ENCODE measurements at places on chromosomes 7 and 10. TPM values are rescaled to one million over a fixed set of nuclear protein-coding genes. Genes with fewer than 3 reads are reported as not detected.

DNA sequence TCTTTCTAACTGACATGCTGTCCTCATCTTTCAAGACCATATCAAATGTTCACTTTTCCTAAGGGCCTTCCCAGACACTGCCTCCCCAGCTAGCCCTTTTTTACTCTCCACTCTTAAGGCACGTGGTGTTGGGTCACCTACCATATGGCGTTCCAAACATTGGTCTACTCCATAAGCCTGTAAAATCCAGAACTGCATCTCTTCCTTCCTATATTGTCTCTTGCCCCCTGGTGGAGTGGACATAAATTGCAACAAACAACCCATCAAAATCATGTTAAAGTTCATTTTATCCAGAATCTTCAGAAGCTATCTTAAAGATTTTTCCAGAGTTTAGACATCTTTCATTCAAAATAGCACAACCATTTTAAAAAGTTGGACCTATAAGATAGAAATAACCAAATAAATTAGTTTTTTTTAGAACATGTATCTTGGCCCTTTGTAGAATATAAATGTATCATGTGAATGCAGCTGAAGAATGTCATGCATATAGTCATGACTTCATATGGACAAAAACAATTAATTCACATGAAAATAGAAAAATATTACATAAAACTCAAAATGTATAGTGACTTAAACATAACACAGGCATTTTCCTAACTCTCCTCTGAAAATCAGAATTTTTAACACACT lies 180.6 kb upstream of the CHRM2 start:
- no peak for DNase-seq
- no peak overlapping the region for H3K4me3 ChIP-seq
- H3K27me3 ChIP-seq: no peaks in the 10 kb centered on the region
- H3K27ac ChIP-seq: no peak overlapping the region
- no peaks in the 10 kb centered on the region for H3K4me1 ChIP-seq
- H3K36me3 ChIP-seq: no peaks in the 10 kb centered on the region

DNA sequence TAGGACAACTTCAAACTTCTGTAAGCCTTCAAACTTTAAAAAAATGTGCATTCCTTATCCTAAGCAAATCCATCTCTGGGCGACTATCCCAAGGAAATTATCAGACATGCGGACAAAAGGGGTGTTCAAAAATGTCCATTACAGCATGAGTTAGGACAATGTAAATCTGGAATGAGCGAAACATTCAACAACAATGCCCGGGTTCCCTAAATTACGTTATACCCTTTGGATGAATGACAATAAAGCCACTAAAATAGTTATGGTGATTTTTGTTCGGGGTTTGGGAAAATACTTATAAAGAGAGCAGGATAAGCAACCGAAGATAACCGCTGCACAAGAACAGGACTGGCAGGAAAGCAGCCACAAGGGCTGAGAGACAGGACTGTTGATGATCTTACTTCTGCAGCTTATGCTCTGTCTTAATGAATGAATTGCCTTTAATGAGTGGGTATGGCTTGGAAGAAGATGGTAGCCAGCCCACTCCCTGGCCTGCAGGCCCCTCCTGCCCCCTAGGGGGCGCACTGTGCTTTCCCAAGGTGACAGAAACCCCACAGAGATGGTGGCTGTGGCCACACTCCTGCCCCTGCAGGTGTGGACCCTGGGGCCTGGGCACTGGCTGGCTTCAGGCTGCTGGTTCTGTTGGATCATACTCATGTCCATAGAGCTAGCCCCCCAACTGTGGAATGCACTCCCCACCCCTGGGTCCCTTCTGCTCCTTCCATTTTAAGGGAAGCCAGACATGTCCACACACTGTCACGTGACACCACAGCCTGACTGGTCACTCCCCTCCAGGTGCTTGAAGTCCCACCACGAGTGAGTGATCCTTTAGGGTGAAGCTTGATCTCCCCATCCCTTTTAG lies 45.0 kb downstream of the ZCCHC24 start:
- no peaks in the 10 kb centered on the region for H3K27me3 ChIP-seq
- no peaks in the 10 kb centered on the region for H3K36me3 ChIP-seq
- DNase-seq: peak; percentile 19
- no peak overlapping the region for H3K27ac ChIP-seq

DNA sequence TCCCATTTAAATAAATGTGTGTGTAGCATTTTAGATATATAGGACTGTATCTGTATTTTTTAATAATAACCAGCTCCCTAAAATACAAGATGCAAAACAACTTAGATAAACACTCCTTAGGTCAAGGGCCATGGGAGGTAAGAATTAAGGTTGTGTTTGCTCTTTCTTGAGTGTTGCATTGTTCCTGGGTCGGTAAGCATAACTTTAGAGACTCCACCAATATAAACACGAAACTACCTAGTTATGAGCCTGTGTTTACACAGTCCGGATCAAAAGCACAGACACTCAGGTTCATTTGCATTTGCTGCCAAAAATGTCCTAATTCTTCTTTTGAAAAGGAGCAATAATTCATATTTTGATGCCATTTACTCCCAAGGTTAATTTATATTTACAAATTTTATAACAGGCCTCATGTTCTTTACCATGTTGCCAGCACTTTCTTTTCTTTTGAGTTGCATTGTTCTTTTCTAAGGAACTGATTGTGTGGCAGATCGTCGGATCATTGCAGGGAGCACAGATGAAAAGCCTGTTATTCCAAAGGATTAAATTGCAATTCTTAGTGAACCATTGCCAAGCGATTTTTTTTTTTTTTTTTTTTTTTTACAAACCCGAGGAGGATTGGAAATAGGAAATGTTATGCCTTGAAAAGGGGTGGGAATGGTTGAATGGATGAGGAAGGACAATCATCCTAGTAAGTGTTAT lies 45.8 kb upstream of the GLCCI1 start:
- H3K27me3 ChIP-seq: no peaks in the 10 kb centered on the region
- DNase-seq: no peak
- H3K4me3 ChIP-seq: no peak overlapping the region
- H3K36me3 ChIP-seq: no peaks in the 10 kb centered on the region

Gene KAZALD1
- total RNA-seq: not detected

Data from CD4-positive, CD25-positive, alpha-beta regulatory T cell (primary cell).